Activated T-helper 2 cell treated with anti-CD3 and anti-CD28 coated beads, Interferon-gamma antibody, Interleukin-2, Interleukin-4, amounts not matched to agents 10 μg/mL and 5 μg/mL and 100 μg/mL, durations not matched to agents 14 hours and 24 hours and 36 hours (primary cell): ENCODE measurements at places on chromosomes 2 and 18.
A peak's percentile ranks its signal among the peaks of the same experiment; 100 is the strongest.

GRCh38 chr2:425947-426346 lies 138.1 kb upstream of the ALKAL2 start:
- no peak for DNase-seq
- H3K27ac ChIP-seq = no peak overlapping the region
- no peaks in the 10 kb centered on the region for H3K27me3 ChIP-seq
- H3K4me3 ChIP-seq = no peak overlapping the region
- no peaks in the 10 kb centered on the region for H3K36me3 ChIP-seq

GRCh38 chr18:45962866-45963265 lies 4.3 kb downstream of the EPG5 start:
- H3K4me1 ChIP-seq = peaks cover 48% of the 10 kb centered on the region
- H3K27me3 ChIP-seq = no peaks in the 10 kb centered on the region
- no peak overlapping the region for H3K4me3 ChIP-seq
- peak overlapping the region; percentile 54 for H3K27ac ChIP-seq

- H3K4me3 ChIP-seq = no peak overlapping the region
- no peak overlapping the region for H3K27ac ChIP-seq
- DNase-seq = no peak
- peaks cover 3% of the 10 kb centered on the region for H3K4me1 ChIP-seq
- H3K36me3 ChIP-seq = no peaks in the 10 kb centered on the region
Measured at GRCh38 chr2:149021761-149022160, 16.7 kb upstream of the LYPD6B start.

- H3K36me3 ChIP-seq = no peaks in the 10 kb centered on the region
- no peak for DNase-seq
Measured at GRCh38 chr2:46331109-46331766, 34.0 kb downstream of the EPAS1 start.

DNA sequence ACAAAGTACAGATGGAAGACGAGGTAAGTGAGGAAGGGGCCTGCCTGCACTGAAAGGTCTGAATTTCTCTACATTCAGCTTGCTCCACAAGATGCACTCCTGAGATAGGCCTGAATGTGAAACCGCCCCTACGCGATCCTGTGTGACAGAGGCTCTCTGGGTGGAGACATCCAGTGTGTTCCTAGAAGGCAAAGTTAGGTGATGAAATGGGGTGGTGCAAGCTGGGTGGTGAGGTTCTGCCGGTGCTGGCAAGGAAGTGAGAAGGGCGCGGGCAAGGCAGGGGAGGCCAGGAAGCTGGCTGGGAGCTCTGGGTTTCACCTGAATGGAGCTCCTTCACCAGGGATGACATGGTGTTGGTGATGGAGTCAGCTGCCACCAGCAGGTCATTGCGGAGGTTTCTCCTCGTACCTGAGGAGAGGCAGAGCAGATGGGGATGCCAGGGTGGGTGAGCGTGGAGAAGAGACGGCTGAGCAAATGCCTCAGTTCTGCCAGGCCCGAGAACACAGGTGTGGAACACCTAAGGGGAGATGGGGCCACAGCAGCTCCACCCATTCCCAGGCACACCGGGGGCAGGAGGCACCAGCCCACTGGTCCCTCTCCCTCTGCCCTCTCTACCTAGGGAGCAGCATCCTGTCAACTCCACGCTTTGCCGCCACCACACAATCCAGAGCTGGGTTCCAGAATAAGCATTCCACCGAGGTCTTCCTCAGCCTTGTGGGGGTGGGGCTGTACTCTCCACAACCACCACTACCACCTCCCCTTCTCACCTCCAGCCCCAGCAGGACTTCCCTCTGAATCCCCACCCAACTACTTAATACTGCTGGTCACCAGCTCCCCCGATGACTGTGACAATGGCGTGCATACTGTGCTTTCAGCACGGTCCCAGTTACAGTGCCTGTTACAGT lies 45.5 kb upstream of the DNMT3A start:
- H3K27me3 ChIP-seq = no peaks in the 10 kb centered on the region
- H3K4me3 ChIP-seq = no peak overlapping the region
- peaks cover 24% of the 10 kb centered on the region for H3K4me1 ChIP-seq
- no peak for DNase-seq

- no peak overlapping the region for H3K4me3 ChIP-seq
- H3K27me3 ChIP-seq = peaks cover 23% of the 10 kb centered on the region
- peak; percentile 60 for DNase-seq
- no peak overlapping the region for H3K27ac ChIP-seq
Measured at GRCh38 chr2:6773007-6773693, 92.6 kb downstream of the CMPK2 start.
